ENCODE measurements at places on chromosomes 1 and 21.

GRCh38 chr1:29974316-29974724, 738.0 kb downstream of the PTPRU start:
- peak; percentile 74 for DNase-seq

- no peak for DNase-seq
Measured at GRCh38 chr21:43644609-43645008, 14.7 kb downstream of the HSF2BP start.

- no peak for DNase-seq
Measured at GRCh38 chr21:41321908-41322495, 5.4 kb downstream of the FAM3B start.

DNA sequence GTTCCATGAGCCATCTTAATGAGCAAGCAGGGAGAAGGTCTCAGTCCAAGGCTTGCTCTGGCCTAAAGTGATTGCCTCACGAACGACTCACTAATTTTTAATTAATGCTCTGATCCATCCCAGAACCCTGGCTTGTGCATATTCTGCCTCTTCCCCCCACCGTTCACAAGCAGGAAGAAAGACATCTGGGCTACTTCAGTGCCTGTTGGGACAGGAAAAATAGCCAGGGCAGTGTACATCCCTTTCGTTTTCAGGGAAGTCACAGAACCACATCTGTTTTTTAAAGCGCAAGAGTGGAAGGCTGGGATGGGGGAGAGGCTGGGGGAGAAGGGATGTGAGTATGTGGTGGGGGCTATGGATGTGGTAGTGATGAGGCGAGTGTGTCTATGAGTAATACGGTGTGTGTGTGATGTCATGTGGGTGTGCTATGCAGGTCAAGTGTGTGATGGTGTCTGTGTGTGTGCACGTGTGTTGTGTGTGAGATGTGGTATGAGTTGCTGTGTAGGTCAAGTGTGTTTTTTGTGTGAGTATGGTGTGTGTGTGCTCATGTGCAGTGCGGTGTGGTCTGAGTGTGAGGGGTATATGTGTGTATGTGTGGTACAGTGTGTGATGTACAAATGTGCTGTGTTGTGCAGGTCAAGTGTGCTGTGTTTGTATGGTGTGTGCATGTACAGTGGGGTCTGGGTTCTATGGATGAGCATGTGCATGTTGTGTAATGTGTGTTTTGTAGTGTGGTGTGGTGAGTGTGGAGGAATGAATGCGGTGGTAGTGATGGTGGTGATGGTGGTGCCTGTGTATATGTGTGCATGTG, 64.9 kb upstream of the SYT6 start:
- DNase-seq: no peak

GRCh38 chr1:53278298-53278725, 40.0 kb upstream of the MAGOH start:
- DNase-seq: no peak

GRCh38 chr1:222037720-222038119, 295.8 kb upstream of the DUSP10 start:
- DNase-seq: no peak
